Renal pelvis (tissue), 12 donors: ENCODE measurements at places on chromosomes 5 and 9.

GRCh38 chr5:65184780-65185179 is 296.9 kb downstream of the ADAMTS6 start:
- DNase-seq = no peak

DNA sequence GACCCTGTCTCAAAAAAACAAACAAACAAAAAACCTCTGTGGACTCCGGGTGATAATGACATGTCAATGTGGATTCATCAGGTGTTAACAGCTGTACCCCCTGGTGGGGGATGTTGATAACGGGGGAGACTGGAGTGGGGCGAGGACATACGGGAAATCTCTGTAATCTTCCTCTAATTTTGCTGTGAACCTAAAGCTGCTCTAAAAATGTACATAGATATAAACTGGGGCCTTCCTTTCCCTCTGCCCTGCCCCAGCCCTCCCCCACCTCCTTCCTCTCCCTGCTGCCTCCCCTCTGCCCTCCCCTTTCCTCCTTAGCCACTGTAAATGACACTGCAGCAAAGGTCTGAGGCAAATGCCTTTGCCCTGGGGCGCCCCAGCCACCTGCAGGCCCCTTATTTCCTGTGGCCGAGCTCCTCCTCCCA is 1.4 kb upstream of the CEL start:
- DNase-seq = no peak

GRCh38 chr9:121910491-121911040 is 182.5 kb downstream of the TTLL11 start:
- DNase-seq = no peak

DNA sequence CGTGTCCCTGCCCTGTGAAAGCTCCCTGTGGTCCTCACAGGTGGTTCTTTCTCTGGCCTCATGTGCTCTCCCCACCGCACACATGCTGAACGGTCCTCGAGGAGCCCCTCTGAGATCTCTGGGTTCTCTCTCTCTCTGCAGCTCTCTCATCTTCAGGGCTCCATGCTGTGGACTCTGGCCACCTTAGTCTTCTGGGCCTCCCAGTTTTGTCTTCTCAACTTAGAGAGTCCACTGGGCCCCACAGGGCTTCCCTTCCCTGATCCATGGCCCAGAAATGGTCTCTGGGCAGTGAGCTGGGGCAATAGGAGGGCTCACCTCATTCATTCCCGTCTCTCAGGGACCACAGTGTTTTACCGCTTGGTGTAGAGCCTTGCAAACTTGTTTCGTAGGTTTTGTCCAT is 26.4 kb downstream of the FGD3 start:
- DNase-seq = no peak

DNA sequence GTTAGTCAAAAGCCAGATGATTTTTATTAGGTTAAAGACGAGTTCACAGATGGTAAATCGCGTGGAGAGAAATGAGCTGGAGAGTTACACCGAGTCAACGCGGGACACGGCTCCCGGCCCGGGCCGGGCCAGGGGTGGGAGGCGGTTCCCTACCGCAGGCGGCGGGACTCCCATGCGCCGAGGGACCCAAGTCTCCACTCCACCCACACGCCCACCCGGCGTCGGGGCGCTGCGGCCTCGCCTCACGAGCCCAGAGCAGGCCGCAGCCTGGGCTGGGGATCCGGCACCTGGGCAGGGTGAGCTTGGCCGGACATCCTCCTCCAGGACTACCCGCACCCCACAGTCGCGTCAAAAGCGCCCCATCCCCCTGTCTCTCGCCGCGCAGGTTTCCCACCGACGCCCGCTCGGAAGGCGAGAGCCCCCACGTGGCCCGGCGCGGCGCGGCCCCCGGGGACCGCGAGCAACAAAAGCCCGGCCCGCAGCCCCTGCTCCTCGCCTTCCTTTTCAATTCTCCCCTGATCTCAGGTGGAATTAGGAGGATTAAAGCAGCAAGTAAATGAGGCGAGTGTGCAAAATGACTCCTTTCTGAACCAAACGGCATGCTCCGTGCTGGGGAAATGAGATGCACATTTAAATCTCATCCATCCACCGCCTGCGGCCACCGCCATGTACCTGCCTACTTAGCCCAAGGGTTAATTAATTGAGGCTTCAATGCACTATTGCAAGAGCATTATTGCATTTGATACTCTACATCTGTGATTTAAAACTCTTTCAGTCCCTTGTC is 196.5 kb upstream of the TBCA start:
- DNase-seq = no peak

DNA sequence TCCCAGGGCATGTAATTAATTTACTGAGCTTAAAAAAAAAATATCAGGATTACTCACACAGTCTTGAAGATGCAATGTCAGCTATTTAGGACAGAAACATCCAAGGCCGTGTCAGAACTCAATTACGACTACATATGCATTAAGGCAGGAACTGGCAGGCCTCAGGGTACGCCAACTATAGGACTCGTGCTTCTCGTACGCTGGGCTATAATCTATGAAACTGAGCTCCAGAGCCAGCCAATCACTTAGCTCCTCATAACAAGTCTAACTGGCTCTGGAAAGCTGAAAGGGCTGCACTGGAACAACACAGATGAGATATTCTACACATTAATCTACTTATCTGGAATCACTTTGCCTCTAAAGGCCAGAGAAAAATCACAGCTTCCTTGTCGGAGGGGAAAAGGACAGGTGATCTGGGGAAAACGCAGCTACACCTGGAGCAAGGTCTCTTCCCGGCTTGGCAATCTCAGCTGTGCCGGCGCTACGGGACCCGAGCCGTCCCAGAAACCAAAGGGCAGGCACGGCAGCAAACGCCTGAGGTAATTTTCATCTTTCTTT is 212.0 kb downstream of the DEPDC1B start:
- peak; percentile 28 for DNase-seq

DNA sequence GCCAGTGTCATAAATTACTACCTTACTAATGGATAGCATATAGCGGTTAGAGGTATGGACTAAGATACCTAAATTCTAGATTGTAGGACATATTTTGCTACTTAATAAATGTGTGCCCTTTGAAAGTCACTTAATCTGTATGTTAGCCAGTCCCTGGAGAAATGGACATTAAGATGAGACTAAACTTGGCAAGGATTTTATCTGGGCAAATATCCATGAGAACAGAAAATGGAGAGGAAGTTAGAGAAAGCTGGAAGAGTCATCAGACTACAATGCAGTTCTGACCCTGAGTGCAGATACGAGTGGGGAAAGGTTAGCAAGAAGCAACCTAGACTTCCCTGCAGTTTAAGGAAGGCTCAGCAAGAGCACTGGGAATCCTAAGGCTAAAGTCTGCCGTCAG is 33.0 kb downstream of the TBCA start:
- no peak for DNase-seq

GRCh38 chr5:148414833-148415232 is 31.1 kb downstream of the FBXO38 start:
- no peak for DNase-seq

- no peak for DNase-seq
These were observed 502.4 kb downstream of the TMEM232 start for GRCh38 chr5:110224050-110224449.

DNA sequence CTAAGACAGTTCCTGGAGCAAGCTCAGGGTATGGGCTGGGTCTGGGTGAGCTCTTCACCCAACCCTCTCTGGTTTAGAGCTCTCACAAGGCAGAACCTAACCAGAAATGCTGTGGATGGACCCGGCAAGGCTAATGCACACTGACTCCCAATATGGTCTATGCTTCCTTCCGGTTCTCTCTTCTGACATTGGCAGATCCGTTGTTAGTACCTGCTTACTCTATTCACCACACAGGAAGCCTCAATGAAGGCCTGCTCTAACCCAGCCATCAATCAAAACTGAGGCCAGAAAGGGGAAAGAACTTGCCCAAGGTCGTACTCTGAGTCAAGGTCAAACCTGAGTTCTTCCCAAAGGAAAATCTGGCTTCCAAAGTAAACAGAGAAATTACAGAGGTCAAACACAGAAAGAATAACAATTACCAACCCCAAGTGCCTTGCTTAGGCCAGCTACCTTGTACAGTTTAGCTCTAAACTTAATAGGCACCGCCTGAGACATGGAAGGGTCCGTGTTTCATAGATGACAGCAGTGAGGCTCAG is 46.0 kb upstream of the AKNA start:
- no peak for DNase-seq

DNA sequence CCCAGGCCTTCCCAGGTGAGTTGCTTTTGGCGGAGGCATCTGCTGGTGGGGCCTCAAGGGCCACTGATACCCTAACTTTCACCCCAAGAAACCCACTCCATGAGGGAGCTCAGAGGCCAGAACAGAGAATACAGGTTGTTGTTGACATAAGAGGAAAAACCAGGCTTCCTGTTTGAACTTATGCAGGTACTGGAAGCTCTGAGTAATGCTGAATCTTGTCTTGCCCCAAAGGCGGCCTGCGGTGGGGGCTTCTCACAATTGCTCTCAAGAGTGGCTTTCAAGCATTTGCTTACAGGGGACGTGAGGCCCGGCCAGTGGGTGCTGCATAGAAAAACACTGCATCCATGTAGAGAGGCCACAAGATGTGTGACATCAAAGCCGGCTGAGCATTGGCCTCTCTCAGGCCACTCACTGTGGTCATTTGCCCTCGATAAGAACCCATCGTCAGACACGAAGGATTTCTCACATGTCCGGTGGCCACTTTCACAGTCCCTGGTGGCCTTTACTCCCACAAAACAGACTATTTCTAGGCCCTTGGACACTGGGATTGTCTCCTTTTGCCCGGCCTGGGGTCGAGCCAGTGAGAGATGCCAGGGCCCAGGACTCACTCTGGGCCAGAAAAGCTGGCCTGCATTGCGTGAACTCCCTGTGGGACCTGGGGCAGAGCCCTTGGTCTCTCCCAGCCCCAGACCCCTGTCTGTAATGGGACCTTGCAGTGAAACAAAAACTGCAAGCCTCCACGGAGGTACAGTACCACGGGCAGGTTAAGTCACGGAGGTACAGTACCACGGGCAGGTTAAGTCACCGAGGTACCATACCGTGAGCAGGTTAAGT is 34.5 kb upstream of the TCF7 start:
- DNase-seq = no peak

DNA sequence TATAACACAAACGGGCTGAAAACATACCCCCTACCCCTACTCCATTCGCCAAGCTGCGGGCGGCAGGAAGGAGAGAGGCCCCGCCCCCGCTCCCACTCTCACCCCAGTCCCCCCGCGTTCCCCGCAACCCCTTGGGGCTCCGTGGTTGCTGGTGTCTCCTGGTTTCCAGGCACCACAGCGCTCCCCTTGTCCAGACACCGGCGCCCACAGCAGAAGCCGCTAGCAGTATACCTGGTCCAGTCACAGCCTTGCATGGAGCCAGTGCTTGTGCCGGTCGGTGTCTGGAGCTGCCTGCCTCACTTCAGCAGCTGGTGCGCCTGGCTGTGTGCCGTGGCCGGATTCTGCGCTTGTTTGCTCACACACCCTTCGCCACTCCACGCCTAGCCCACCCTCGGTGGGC is 240.5 kb upstream of the DAB2 start:
- DNase-seq = no peak

DNA sequence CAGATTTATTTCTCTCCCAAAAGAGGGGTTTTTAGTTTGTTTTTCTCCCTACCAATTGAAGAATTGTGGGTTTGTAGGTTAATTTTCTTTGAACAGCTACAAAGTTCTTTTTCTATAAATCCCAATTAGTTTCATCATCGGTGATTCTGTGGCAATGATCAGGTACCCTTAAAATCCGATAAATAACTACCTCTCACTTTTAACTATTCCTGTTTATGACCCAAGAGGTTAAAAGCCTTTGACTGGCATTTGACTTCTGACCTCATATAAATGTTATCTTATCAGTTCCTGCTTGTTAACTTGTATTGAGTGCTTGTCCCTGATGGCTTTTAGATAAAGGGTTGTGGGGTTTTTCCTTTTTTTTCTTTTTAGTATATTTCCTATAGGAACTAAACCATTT is 124.4 kb upstream of the TMEM161B start:
- DNase-seq = no peak

GRCh38 chr5:154984946-154985516 is 28.5 kb upstream of the KIF4B start:
- no peak for DNase-seq

DNA sequence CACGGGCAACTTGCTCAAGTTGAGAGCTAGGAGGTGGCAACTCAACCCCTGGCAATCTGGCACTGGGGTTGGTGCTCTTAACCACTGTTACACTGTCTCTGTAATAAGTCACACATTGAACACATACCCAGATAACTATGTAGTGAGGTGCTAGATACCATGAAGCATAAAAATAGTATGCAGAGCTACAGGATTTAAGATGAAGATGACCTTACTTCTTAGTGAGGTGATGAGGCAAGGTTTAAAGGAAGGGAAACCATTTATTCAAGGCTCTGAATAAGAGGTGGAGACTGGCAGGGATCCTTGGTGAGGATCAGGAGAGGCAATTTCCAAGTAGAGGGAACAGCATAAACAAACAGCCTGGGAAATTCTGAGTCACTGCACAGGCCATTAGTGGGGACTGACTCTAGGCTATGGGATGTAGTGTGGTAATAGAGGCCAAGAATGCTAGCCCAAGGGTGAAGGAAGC is 67.6 kb upstream of the NR3C1 start:
- no peak for DNase-seq

DNA sequence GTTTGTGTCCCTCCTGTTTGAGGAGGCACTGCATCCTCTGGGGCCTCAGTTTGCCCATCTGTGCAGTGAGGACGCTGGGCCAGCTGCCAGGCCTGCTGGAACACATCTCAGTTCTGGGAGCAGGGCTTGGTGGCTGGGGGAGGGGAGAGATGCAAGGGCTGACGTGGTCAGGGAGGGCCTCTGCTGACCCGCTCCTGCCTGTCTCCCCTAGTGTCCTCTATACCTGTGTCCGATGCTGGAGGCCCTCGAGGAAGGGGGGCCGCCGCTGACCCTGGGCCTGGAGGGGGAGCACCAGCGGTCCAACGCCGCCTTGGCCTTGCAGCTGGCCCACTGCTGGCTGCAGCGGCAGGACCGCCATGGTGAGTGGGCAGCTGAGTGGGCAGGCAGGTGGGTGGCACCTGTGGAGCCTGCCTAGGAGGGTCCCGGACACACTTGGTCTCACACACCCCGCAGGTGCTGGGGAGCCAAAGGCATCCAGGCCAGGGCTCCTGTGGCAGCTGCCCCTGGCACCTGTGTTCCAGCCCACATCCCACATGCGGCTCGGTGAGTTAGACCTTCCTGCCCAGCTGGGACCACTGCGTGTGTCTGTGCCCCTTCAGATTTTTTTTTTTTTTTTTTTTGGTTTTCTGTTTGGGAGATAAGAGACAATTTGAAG is 5.8 kb downstream of the FPGS start:
- no peak for DNase-seq

GRCh38 chr5:95007921-95008597 is 276.8 kb downstream of the MCTP1 start:
- DNase-seq = no peak

DNA sequence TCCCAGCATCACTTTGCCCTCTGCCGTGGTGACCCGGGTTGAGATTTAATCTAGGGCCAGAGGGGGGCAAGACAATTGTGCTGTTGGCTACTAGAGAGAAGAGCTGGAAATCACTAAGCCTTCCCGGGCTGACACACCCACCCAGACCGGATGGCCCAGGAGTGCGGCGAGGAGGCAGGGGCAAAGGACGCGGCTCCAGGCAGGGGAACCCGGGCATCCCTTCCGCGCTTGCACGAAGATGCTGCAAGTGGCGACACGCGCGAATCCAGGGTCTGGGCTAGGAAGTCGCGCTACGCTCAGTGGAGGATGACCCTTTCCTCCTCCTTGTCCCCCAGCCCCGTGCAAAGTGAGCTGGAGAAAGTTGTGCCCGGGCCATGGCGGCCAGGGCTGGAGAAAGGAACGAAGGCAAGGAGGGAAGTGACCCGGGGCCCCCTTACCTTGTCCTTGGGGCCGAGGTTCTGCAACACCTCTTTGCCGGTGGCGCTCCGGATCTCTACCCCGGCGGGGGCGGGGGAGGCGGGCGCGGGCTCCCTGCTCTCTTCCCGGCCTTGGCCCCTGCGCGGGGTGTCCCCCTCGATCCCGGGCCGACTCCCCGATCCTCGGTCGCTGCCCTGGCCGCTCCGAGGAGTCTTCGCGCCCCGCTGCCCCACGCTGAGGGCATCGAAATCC is 693 bp downstream of the DPYSL3 start:
- DNase-seq = no peak
